ENCODE measurements at places on chromosomes 3 and 15.

- DNase-seq = no peak
Measured at GRCh38 chr3:20051123-20051806, 11.0 kb downstream of the KAT2B start.

DNA sequence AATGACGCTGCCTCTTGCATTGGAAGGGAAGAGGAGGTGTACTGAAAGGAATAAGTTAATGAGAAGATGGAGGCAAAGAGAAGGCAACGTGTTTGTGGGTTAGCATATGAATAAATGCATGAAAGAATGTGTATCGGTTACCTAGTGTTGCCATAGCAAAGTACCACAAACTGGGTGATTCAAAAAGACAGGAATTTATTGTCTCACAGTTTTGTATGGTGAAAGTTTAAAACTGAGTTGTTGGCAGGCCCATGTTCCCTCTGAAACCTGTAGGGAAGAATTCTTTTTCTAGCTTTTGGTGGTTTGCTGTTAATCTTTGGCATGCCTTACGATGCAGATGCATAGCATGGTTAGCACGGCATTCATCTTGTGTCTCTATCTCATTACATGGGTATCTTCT is 729.9 kb downstream of the MECOM start:
- DNase-seq = no peak

DNA sequence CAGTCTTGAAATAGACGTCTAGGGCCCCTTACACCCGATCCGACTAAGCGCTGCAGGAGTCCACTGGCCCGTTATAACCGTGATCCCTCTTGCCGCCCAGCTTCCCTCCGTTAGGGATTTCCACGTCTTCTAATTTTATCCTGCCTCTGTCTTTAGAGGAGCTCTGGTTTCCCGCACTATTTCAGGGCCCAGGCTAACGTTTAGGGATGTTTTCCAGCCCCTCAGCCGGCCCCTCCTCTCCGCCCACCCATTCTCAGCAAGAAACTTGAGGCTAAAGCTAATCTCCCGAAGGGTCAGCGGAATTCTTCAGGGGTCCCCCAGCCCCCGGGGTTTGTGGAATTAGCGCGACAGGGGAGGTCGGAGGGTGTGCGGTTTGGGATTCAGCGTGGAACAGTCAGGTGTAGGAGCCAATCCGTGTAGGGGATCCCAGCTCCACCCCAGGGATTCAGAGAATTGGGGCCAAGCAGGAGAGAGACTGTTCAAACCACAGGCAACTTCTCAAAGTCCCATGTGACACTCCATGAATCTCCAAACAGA is 1.6 kb downstream of the PTX3 start:
- no peak for DNase-seq

GRCh38 chr3:165389653-165390052 is 193.5 kb upstream of the SLITRK3 start:
- no peak for DNase-seq

DNA sequence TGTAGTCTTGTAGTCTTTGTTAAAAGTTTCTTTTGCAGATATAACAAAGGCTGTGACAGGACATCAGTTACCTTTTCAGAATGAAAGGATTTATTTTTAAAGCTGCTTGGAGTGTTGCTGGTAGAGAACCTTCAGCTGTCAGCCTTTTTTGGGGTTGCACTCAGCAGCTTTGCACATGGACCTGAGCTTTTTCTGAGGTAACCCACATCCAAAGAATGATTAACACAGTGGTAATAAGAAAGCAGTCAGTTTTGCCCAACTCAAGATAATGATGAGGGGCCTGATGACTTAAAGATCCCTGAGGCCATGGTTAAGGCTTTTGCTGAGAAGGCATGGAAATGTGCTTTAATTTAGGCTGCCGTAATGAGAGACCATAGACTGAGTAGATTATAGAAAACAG is 1042.7 kb downstream of the PLOD2 start:
- no peak for DNase-seq

DNA sequence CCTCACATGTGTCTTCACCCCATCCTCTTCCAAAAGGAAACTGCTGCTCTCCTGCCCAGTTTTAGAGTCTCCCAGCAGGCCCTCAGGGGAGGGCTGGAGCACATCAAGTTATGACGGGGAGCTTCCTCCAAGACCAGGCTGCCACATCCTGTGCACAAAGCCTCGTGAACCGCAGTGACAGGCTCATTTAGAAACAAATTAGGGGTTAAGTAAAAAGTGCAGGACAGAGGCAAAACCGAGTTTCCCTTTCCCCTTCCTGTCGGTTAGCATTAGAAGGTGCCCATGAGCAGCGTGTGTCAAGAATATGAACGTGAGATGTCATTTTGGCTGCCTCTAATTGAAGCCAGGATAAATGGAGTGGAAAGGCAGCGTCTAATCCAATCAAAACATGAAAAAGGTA is 199.7 kb downstream of the ARRDC4 start:
- DNase-seq = peak; percentile 54

GRCh38 chr3:63980830-63981498 is 42.3 kb downstream of the PSMD6 start:
- no peak for DNase-seq

DNA sequence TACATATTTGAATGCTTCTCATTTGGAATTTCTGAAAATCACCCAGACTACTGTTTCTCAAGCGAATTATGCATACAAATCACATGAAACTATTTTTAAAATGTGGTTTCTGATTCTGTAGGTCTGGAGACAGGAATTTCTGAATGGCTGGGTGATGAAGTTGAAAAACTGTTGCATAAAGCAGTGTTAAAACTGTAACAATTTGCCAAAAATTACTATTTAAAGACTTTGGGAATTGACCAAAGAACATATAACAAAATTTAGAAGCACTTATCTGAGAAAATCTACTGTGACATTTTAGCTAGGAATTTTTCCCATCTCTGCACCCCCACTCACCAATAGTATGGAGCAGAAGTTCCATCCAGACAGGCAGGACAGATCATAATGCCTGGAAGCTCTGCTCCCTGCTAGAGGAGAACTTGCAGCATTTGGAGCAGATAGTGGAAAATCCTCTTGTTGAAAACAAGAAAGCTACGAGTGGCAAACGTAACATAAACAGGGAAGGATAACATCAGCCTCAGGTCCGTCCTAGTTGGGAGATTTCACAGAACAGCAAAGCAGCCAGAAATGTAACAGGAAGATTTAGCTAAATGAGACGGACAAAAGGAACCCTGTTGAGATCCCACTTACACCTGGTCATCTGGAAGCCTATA is 132.3 kb upstream of the MCTP2 start:
- no peak for DNase-seq

- no peak for DNase-seq
Measured at GRCh38 chr3:157390713-157391515, 45.7 kb upstream of the PTX3 start.

- no peak for DNase-seq
Measured at GRCh38 chr3:147394884-147395225, 11.5 kb downstream of the ZIC4 start.

- DNase-seq = no peak
Measured at GRCh38 chr3:45534632-45535031, 59.9 kb upstream of the LIMD1 start.

DNA sequence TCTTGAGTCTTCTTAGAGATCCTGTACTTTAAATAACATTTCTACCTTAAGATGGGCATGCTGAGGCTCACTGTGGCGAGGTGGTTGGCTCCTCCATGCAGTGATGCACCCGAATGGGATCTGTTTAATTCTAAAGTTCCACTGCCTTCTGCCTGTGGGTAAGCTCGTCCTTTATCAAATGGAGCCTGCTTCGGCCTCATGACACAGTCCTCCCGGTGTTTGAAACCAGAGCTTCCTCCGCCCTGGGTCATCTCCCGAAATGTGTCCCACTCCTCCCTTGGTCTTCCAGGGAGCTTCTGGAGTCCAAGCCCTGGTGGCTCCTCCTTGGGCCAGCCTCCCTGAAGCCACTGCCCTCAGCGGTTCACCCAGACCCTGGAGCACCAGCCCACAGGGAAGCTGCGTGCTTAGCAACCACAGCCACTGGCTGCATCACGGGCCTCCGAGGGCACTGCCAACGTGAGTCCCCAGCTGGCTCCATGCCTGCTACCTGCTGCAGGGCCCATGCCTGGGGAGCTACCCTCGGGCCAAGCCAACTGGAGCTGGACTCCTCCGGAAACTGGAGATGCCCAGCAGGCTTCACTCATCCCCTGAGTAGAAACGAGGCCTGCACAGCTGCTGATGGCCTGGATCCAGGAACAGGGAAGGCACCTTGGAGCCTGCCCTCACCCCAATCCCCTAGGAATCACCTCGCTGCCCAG is 3.3 kb downstream of the RHCG start:
- no peak for DNase-seq

- DNase-seq = no peak
Measured at GRCh38 chr3:98513091-98513511, 9.6 kb downstream of the CLDND1 start.

- no peak for DNase-seq
Measured at GRCh38 chr3:12307136-12307535, 18.3 kb downstream of the PPARG start.

- DNase-seq = no peak
Measured at GRCh38 chr3:154584041-154584440, 154.1 kb upstream of the GPR149 start.

- no peak for DNase-seq
Measured at GRCh38 chr3:170725285-170725731, 139.4 kb upstream of the SLC7A14 start.

DNA sequence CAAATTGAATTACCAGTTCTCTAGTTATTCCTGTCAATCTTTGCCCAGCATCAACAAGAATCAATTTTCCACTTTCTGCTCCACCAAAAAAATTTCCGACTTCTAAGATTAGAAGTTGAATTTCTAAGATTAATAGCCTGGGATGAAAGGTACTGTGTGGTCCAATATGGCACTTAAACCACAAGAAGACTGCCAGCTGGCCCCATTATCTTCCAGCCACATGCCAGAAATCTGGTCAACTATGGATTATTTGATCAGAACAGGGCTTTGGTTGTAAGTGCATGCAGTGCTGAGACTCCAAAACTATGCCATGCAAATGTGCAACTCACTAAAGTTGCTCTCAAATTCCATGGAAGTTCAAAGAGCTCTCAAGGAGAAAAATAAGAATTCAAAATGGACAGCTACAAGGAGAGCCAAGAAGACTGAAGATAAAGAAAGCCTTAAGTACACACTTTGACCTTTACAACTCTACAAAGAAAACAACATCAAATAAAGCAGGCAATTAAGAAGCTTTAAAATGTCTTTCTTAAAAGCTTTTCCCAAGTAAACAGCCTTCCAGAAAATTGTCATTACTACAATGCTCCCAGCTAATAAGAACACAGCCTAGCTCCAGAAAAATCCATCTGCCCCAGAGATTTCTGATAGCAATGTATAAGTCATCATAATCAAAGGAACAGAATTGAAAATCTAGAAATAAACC is 64.2 kb downstream of the ST3GAL6 start:
- DNase-seq = no peak

DNA sequence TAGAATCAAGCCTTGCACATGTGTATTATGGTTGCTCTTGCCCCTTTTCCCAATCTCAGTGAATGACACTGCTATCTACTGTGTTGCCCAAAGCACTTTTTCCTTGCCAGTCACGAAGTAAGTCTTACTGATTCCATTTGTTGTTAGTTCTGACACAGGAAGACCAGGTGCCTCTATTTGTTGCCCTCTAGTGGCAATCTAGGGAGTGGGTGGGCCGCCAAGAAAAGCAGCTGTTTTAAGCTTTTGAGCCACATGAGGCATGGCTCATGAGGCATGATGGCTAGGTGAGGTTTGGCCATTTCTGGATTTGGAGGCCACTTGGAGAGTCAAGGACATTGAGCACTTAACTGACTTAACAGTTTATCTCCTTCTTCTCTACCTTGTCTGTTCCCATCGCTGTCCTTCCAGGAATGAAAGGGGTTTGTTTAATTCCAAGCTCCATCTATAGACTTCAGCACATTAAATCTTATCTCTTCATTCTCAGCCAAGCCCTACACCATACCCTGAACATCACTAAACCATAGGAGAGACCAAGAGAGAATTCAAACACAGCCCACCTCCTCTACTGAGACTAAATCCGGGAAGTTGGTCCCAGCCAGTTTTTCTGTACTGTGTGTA is 103.1 kb downstream of the HCN4 start:
- DNase-seq = peak; percentile 9

GRCh38 chr3:190205739-190206138 is 85.0 kb upstream of the P3H2 start:
- no peak for DNase-seq

DNA sequence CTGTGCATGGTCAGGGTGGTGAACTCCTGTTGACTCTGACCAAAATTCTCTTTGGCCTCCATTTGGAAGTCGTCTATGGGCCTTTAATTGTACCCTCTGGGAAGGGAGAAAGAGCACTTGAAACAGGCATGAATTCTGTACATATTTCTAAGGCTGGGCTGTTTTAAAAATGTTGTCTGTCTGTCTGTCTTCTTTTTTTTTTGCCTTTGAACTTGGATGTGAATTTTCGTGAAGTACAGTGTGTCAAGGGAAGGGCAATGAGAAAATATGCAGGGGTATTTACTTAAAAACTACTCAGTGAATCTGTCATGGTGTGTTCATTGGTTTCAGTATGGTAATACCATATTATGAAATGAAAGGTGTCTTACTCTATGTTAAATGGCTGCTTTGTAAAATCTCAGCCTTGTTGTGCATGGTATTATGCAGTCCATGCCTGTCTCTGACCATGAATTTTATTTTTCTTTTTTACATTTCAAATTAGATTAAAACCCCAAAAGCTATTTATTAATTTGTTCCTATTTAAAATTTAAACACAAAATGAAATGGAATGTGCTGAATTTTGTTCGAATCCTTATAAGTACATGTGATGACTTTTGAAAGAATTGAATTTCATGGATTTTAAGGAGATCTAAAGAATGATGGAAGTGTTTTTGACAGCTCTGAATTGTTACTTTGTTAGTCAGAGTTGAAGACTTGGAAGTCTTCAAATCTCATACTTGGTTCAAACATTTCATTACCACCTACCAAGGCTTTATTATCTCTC is 51.1 kb downstream of the RARB start:
- no peak for DNase-seq

DNA sequence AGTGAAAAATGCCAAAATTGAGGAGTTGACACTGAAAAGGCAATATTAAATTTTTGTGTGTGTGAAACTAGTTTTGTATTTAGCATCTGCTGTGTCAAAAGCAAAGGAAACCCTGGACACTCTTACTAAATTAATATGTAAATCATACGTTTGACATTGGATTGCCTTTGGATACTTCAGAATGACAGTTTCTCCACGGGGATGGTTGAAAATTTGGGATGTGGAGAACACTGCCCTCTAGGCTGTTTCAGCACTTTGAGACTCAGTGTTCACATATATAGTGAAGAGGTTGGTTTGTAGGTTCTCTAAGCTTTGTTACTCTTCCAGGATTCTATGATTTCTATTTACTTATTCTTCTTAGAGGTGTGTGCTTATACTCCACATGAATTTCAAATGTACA is 3.0 kb downstream of the ROBO2 start:
- DNase-seq = no peak

GRCh38 chr3:183812761-183813445 is 12.5 kb downstream of the MAP6D1 start:
- no peak for DNase-seq

- no peak for DNase-seq
Measured at GRCh38 chr3:120144267-120144666, 50.0 kb upstream of the GSK3B start.

DNA sequence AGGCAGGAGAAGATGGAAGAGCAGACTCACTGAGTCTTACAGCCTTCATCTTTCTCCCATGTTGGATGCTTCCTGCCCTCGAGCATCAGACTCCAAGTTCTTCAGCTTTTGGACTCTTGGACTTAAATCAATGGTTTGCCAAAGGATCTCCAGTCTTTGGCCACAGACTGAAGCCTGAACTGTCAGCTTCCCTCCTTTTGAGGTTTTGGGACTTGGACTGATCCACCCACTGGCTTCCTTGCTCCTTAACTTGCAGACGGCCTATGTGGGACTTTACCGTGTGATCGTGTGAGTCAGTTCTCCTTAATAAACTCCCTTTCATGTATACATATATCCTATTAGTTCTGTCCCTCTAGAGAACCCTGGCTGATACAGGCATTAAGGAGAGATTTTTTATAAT is 62.4 kb upstream of the TNIK start:
- no peak for DNase-seq
